ENCODE measurements at places on chromosomes 4 and X.

GRCh38 chr4:70533791-70534190, 15.4 kb downstream of the AMTN start:
- DNase-seq, result no peak

- no peak for DNase-seq
Measured at GRCh38 chrX:41490446-41490845, 43.3 kb downstream of the NYX start.

DNA sequence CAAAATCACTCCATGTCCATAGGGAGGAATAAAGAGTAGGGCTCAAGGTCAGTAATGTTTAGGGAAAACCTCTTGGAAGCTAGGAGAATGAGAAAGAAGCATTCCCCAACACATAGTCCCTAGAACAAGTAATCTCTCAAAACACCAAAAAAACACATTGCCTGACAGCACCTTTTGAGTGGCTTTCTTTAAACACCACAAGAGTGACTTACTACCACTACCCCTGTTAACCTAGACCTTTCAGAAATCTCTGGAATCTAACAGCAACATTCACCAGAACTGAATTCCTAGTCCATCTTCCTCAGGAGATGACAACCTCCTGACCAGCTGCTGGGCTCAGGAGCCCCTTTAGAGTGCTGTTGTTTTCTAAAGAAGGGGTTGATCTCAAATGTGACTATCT, 142.2 kb downstream of the SOWAHB start:
- DNase-seq, result no peak

GRCh38 chrX:136159611-136160025, 12.3 kb downstream of the FHL1 start:
- DNase-seq, result no peak

DNA sequence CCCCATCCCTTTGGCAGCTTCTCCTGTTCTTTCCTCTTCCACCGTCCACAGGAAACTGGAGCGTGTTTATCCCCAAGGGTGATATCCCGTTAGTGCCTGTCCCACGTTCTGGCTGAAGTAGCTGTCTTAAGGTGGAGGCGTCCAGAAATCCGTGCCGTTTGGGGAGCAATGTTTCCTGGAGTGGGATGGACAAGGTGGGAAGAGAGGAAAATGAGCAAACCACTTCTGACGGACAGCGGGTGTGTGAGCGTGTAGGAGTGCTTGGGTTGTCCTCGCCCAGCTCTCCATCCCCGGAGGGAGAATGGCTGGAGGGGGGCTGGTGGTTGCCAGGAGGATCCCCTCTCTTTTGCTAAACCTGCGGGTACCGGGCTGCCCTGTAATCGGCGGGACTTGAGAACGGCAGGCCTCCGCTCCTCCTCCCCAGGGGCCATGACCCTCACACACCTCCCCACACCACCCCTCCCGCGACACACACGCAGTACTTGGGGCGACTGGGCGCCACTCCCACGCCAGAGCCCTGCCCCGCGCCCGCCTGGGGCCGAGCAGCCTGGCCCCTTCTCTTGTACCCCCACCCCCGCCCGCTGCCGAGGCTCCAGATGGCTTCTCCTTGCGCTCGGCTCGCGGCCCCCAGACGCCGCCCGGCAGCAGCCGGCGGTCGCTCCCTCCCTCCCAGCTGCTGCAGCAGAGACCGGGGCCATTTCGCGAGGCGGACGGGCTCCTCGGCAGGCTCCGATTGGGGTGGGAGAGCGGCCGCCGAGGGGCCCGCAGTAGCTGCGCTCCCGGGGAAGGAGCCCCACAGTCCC, 13.9 kb upstream of the PRDM8 start:
- DNase-seq, result no peak

DNA sequence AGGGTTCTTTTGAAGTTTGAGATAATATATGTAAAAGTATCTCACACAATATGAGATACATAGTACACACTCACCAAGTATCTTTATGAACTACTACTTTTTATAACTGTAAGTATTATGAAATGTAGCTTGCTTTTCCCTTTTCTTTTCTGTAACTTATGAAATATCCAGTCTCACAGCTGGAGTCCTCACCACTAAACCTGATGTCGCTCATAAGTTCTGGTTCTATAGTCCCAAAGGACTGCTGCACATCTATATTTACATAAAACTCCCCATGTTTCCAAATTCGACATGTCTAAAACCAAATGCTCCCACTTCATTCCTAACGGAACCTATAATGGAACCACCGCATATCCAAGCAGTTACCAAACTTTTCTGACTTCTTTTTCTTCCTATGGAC, 186.5 kb upstream of the SLC7A11 start:
- DNase-seq, result no peak

- no peak for DNase-seq
Measured at GRCh38 chr4:16075975-16076757, 7.7 kb downstream of the PROM1 start.

GRCh38 chrX:1002611-1003010, 209.8 kb downstream of the CRLF2 start:
- no peak for DNase-seq

- no peak for DNase-seq
Measured at GRCh38 chrX:26414534-26414933, 198.6 kb downstream of the MAGEB5 start.

- no peak for DNase-seq
Measured at GRCh38 chrX:33330798-33331197, 119.4 kb upstream of the DMD start.

DNA sequence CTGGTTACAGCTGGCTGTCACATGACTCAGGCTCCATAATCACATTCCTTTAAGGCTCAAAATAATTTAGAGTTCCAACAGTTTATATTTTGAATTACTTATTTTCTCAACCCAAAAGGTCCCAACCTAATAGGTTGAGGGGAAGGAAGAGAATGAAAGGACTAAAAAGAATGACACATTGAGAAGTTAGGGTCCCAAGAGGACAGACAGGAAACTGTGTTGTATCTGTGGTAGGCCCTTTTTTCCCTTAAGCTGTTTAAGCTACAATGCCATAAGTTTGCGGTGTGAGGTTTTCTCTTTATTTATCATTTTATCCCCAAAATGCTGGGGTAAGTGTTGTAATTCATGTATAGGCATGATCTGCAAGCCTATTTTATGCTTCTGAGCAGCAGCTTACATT, 290.2 kb downstream of the ZNF674 start:
- no peak for DNase-seq

GRCh38 chr4:153652051-153652784, 31.9 kb upstream of the TLR2 start:
- DNase-seq, result no peak

- DNase-seq, result peak; percentile 13
Measured at GRCh38 chr4:155371432-155372043, 5.2 kb downstream of the MAP9 start.

GRCh38 chr4:145681518-145681917, 1.6 kb downstream of the C4orf51 start:
- DNase-seq, result no peak

DNA sequence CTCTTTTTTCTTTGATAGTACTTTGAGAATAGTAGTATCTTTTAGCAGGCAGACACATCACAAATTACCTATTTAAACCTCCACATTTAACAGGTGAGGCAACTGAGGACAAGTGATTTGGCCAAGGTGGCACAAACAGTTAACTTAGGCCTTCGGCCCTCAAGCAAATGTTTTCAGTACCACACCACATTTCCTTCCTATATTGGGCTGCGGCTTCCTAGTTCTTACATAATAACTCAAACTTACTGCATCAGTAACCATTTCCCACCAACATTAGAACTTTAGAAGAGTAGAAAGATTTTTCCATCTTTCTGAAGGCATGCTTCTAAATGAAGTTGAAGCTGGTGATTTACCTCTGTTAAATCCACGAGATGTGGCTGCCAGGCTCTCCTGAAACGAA, 63.2 kb upstream of the SLC4A4 start:
- no peak for DNase-seq

- no peak for DNase-seq
Measured at GRCh38 chrX:74521961-74522751, 92.3 kb downstream of the RLIM start.

- DNase-seq, result no peak
Measured at GRCh38 chr4:81152839-81153713, 61.9 kb downstream of the PRKG2 start.

DNA sequence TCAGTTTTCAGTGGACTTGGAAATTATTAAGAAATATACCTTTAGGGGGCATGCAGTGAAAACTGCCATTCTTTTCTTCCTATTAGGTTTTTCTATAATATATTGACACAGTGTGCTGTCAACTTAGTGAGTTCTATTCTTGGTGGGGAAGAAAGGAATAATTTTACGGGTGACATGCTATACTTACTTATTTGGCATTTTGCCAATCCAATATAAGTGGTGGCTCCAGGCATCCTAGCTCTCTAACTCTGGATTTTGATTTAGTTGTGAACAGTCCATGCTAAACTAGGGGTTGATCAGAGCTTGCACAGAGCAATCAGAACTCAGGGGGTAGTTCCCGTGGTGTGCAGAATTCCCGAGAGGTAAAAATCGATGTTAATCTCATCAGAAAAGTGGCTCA, 277.7 kb upstream of the FTHL17 start:
- no peak for DNase-seq

DNA sequence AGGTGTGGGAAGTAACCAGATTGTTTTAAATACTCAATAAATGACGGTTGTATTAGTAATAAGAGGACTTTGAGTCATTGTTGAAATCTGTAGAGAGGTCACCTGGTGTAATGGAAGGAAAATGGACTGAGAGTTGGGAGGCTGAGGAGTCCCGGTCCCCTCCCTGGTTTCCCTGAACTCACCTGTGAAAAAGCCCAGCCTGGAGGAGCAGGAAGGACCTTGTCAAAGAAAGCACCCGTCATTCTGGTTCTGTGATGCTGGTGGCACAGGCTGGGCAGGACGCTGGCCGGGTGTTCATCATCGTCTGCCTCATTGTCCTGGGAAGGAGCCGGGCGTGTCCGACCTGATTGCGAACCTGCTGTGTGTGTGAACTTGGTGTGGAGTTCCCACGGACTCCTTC, 70.8 kb downstream of the SORCS2 start:
- DNase-seq, result no peak

DNA sequence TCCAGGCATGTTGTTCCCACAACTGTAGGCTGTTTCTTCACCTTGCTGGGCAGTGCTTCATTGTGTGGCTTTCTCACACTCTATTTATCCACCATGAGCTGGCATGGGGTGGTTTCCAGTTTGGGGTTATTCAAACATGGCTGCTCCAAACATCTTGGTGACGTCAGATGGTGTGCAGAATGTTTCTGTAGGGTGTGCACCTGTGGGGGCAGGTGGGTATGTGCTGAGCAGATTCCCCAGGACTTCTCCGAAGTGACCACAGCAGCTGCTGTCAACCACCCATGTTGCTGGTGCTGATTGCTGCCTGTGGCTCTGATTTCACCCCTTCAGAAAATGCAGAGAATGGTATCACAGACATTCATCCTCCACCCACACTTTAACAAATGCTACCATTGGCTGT, 5.0 kb upstream of the PSAPL1 start:
- no peak for DNase-seq

GRCh38 chr4:23947826-23948225, 58.0 kb upstream of the PPARGC1A start:
- DNase-seq, result no peak

- DNase-seq, result no peak
Measured at GRCh38 chr4:71583971-71584370, 199.9 kb downstream of the GC start.

DNA sequence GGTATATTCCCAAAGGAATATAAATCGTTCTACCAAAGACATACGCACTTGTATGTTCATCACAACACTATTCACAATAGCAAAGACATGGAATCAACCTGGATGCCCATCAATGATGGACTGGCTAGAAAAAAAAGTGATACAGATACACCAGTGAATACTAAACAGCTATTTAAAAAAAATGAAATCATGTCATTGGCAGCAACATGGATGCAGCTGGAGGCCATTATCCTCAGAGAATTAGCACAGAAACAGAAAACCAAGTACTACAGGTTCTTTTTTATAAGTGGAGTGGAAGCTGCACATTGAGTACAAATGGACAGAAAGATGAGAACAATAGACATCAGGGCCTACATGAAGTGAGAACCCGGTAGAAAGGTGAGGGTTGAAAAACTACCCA, 81.4 kb downstream of the ANTXR2 start:
- no peak for DNase-seq

- no peak for DNase-seq
Measured at GRCh38 chrX:132407691-132408090, 81.1 kb downstream of the MBNL3 start.

GRCh38 chrX:22073928-22074327, 41.8 kb downstream of the PHEX start:
- DNase-seq, result no peak

All from hematopoietic multipotent progenitor cell treated with erythropoietin and hydrocortisone succinate and interleukin-3 and kit ligand, for 17 days (in vitro differentiated cells).